ENCODE measurements at places on chromosomes 1 and 21. TPM values are rescaled to one million over a fixed set of nuclear protein-coding genes. Genes with fewer than 3 reads are reported as not detected.

The TNFRSF14 gene
- total RNA-seq = 19.0 TPM

The CFHR1 gene
- total RNA-seq = not detected

The LIPI gene
- not detected for total RNA-seq

The FHAD1 gene
- not detected for total RNA-seq

The DMRTA2 gene
- total RNA-seq = under 0.01 TPM

The KRTAP12-2 gene
- total RNA-seq = not detected

The ARF1 gene
- 393 TPM for total RNA-seq

The AIRE gene
- total RNA-seq = not detected

The E2F2 gene
- total RNA-seq = 0.17 TPM

The LRRC47 gene
- 31.2 TPM for total RNA-seq

The KRTAP12-1 gene
- not detected for total RNA-seq

The ADAMTS4 gene
- total RNA-seq = 0.17 TPM

The ZBTB8A gene
- 7.2 TPM for total RNA-seq

The PODN gene
- total RNA-seq = not detected

The SPATA45 gene
- not detected for total RNA-seq

The ATAD3B gene
- total RNA-seq = 44.9 TPM

The OLIG2 gene
- total RNA-seq = not detected

The RPTN gene
- total RNA-seq = not detected

The HMGCS2 gene
- not detected for total RNA-seq

The CYP4B1 gene
- total RNA-seq = 0.52 TPM

The ABCG1 gene
- total RNA-seq = 23.2 TPM

The ST3GAL3 gene
- 10.7 TPM for total RNA-seq

The HEYL gene
- total RNA-seq = not detected

The PDE4B gene
- 3.8 TPM for total RNA-seq

The KCNK1 gene
- 35.6 TPM for total RNA-seq

All from mammary epithelial cell (primary cell).